ENCODE measurements at places on chromosomes 6 and 20.

DNA sequence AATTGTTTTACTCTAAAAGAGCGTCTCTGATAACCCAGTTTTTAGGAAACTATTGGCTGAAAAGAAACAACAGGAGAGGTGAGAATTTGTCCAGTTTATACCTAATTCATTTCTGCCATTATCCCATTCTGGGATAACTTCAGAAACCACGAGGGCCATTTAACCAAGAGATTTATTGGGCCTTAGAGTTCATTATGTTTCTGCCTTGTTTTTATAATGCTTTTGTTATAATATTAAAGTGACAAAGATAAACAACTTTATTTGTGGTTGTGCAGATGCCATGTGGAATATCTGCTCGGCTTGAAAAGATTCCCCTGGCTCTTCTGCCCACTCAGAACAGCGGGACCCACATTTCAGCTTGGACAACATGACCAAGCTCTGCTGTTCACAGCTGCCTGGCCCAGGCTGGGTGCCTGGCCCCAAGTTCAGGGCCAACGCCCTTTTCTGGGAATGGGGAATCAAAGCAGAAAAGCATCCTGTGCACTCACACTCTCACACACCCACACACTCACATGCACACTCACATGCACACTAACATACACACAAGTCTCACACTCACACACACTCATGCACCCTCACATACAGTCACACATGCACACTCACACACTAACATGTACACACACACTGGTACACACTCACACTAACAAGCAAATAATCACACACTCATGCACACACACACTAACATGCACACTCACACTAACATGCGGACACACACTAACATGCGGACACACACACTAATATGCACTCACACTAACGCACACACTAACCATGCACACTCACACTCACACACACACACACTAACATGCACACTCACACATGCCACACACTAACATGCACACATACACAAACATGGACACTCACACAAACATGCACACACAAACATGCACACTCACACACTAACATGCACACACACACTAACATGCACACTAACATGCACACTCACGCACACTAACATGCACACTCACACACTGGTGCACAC, 86.7 kb upstream of the NEDD9 start:
- no peak for DNase-seq

DNA sequence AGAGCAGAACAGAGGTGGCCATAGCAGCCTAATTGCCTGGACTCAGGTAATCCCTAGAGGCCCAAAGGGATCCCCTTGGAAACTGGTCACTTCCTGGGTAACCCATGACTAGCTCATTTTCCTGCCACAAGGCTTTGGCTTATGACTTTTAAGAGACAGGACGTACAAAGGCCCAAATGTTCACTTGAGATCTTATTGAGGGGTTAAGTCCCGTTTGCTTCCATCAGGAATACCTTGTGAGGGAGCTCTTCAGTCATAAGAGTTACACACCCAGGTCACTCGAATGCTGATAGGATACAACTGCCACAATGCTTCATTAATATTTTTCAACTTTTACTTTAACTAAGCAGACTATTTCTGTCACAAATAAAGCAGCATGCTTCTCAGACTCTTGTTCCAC, 51.7 kb downstream of the TMEM170B start:
- DNase-seq, result no peak

- DNase-seq, result no peak
Measured at GRCh38 chr6:101826269-101826668, 432.8 kb downstream of the GRIK2 start.

GRCh38 chr20:44455126-44455525, 20.5 kb upstream of the TTPAL start:
- no peak for DNase-seq

- no peak for DNase-seq
Measured at GRCh38 chr6:89009624-89010059, 46.2 kb upstream of the RNGTT start.

DNA sequence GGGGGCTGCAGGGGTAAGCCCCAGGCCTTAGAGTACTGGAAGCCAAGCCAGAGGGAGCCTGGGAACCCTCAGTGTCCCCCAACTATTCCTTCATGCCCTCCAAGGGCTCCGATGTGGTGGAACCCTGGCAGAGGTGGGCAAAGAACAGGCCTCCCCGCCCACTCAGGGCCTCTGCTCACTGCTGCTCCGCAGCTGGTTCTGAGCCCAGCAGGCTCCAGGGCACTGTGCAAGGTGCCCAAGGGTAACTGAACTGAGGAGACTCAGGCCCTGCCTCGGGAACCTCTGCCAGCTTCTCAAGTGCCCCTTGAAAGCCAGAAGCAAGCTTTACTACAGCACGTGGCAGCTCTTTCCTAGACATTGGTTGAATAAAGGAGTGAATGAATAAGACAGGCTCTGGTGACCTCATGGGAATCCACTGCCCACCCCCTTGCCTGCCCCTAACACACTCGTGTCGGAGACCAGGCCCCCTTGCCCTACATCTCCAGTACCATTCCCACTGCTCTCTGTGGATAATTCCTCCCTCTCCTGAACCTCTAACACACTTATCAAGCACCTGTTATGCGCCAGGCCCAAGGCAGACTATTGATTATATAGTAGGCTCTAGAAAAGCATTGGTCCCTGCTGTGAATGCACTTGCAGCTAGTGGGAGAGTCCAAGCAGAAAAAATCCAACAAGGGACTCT, 55.0 kb downstream of the TOX2 start:
- no peak for DNase-seq
